ENCODE measurements at places on chromosomes 7 and 10.

- DNase-seq, result no peak
Measured at GRCh38 chr7:47343061-47343455, 238.9 kb downstream of the TNS3 start.

DNA sequence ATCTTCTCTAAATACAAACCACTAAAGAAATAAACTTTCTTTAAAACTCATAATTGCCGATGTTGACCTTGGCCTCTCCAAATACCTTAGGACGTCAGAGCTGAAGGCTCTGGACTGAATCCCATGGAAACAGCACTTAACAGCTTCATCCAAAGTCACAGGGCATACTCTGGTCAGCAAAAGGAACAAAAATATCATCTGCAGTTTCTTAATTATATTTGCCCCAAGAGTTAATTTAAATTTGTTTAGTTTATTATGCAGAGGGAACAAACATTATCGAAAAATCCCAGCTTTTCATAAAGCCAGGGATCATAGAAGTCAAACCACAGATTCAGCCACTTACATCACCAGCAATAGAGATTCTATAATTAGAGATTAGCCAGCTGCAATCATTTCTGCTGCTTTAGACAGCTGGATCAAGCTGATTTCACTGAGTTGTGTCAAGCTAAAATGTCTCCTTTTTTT, 20.5 kb upstream of the FAM13C start:
- no peak for DNase-seq

DNA sequence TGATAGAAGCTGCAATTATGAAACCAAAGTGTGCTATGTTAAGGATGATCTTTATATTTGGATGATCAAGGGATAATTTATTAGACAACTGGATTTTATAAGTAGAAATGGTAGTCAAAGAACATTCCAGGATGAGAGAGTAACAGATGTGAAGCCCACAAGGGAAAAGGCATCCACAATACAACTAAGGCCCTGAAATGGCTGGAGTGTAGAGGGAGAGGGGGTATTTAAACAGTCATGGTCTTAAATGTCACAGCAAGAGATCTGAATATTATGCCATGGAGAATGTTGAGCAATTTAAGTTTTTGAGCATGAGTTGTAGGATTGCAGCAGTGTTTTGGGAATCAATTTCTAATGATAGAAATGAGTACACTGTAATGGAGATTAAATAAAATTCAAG, 282.3 kb upstream of the DKK1 start:
- DNase-seq, result no peak

GRCh38 chr7:115249080-115249479, 327.2 kb downstream of the MDFIC start:
- DNase-seq, result no peak

DNA sequence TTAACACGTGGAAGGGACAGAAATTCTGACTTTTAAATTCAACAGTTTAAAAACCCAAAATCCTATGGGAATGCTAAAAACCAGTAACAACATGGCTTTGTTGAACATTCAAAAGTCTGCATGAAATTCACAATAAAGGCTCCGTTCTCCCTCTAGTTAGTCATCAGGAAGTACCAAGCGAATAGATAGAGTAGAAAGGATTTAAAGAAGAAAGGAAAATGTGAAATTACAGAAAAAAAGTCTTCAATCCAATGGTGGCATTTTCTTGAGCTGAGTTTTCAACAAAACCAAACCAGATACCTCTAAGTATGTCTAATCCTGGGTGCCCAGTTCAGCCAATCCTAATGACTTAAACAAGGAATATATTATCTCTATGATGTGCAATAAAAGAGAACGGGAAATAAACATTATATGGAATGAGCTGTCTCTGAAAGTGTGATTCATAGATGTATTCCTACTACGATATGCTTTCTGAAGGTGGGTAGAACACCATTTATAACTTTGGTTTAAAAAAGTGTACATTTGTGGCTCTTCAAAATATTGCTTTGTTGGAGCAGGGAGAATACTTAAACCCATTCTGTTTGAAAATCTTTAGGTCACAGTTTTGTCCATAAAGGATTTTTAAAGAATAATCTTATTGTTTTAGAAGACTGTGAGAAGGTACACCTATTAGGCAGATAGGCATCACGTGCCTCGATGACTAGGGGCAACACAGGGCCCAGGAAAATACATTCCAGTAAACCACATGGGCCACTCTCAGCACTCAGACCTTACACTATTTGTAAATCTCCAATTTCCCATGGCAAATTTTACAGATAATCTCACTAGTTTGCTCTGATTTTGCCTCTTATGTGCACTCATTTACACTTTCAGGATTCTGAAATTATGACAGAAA, 87.7 kb downstream of the CUBN start:
- DNase-seq, result no peak

GRCh38 chr7:45069444-45070253, 19.1 kb downstream of the NACAD start:
- DNase-seq, result no peak

DNA sequence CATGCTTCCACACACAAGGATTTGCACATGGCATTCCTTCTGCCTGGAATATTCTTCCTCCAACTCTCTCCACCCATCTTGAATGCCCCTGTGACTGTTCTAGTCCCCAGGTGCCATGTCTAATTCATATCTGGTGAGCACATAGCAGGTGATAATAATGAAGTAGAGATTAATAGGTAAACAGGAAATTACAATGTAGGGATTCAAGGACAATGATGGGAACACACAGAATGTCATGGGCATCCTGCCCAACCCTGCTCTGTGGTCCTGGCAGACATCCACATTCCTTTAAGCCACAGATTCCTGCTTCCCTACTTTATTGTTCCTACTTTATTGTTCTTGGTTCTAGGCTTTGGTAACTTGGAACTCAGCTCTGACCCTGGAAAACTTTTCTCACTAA, 115.8 kb downstream of the THSD7A start:
- DNase-seq, result no peak

- no peak for DNase-seq
Measured at GRCh38 chr7:137169282-137169698, 174.2 kb downstream of the PTN start.

- no peak for DNase-seq
Measured at GRCh38 chr7:39083781-39084180, 106.1 kb downstream of the POU6F2 start.

All from GM12864 (cell line).